ENCODE measurements at places on chromosomes 1 and 21. TPM values are rescaled to one million over a fixed set of nuclear protein-coding genes. Genes with fewer than 3 reads are reported as not detected.

DNA sequence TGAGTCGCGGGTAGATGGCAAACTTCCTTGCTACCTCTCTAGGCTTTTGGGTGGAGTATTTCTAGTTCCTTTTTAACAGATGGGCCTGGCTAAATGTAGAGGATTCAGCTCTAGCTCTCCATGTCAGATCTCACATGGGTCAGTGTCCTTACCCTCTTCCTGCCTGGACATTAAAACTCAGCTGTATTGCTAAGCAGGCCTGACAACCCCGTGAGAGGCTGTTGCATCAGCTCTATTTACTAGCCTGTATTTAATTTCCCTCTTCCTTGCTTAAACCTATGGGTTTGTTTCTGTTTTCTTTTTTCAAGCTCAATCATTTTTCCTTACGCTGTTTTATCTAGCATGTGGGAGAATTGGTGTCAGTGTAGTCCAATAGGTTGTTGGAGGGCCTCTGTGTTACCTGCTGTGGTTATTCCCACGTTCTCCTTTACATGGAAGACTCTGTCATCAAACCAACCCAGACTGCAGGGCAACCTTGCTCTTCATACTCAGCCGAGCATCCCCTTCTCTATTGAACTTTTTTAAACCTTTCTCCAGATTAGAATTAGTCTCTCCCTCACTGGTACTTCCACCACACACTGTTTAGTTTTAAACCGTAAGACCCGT is 79.5 kb upstream of the BACH1 start:
- H3K27ac ChIP-seq, result peak overlapping the region; percentile 18
- H3K27me3 ChIP-seq, result no peaks in the 10 kb centered on the region
- H3K4me3 ChIP-seq, result no peak overlapping the region

GRCh38 chr1:154445040-154445472 is 39.9 kb downstream of the IL6R start:
- DNase-seq, result no peak
- no peaks in the 10 kb centered on the region for H3K27me3 ChIP-seq
- no peak overlapping the region for H3K4me3 ChIP-seq
- peaks cover 27% of the 10 kb centered on the region for H3K36me3 ChIP-seq
- peaks cover 37% of the 10 kb centered on the region for H3K4me1 ChIP-seq

- H3K36me3 ChIP-seq, result no peaks in the 10 kb centered on the region
- no peak for DNase-seq
- H3K27me3 ChIP-seq, result no peaks in the 10 kb centered on the region
- H3K27ac ChIP-seq, result no peak overlapping the region
- H3K4me3 ChIP-seq, result no peak overlapping the region
- H3K4me1 ChIP-seq, result peaks cover 26% of the 10 kb centered on the region
Observed at GRCh38 chr1:222095606-222096475, 354.0 kb upstream of the DUSP10 start.

KCND3 gene
- 8.1 TPM for total RNA-seq

- H3K27me3 ChIP-seq, result no peaks in the 10 kb centered on the region
- H3K4me1 ChIP-seq, result peaks cover 20% of the 10 kb centered on the region
- no peaks in the 10 kb centered on the region for H3K36me3 ChIP-seq
- H3K4me3 ChIP-seq, result no peak overlapping the region
- H3K27ac ChIP-seq, result no peak overlapping the region
- no peak for DNase-seq
Observed at GRCh38 chr1:47624531-47624930, 186.7 kb downstream of the FOXD2 start.
